ENCODE measurements at places on chromosomes 1 and 21.
A peak's percentile ranks its signal among the peaks of the same experiment; 100 is the strongest.

GRCh38 chr1:202516434-202516877 is 168.0 kb downstream of the PPP1R12B start:
- no peak for DNase-seq

DNA sequence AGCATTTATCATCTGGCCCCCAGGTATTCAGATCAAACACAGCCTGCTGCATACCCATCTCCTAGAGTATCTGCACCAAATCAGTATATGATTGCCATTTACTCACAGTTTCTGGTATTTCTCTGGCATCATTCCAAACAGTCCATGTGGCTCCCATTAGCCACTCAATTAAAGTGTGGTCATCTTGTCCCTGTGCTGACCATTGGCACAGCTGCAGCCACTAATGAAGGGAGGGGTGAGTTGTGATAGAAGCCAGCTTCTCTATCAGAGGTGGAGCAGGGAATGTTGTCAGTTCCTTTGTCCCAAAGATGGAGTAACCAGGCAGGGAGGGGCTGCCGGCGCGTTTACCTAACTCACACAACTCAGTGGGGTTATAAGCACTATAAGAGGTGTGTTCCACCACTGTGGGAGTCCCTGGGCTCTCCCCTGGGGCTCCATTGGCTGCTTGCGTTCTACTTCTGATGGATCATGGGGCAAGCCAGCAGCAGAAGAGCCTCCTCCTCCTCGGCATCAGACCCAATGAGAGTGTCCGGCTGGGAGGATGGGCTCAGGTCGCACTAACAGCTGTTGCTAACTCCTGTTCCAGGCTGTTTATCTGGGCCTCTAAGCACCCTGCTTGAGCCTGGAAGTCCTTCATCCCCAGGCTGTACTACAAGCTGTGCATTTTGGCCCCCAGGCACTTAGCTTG is 108.6 kb downstream of the GDAP2 start:
- no peak for DNase-seq

DNA sequence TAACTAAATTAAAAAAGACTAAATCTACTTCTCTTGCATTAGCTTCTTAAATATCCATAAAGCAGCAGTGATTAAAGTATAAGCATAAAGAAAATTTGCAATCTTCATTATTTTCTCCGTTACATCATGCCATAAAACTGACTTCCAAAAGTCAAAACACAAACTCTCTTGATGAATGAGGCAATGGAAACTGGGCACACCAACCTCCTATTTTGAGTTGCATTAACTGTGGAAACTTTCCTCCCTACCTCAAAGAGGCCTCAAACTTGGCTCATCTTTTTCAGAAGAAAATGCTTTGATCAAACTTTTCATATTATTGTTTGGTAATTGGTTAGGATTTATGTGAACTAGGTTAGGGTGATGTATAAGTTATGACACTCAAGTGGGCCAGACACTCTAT is 4.1 kb upstream of the BTG3 start:
- DNase-seq, result no peak

DNA sequence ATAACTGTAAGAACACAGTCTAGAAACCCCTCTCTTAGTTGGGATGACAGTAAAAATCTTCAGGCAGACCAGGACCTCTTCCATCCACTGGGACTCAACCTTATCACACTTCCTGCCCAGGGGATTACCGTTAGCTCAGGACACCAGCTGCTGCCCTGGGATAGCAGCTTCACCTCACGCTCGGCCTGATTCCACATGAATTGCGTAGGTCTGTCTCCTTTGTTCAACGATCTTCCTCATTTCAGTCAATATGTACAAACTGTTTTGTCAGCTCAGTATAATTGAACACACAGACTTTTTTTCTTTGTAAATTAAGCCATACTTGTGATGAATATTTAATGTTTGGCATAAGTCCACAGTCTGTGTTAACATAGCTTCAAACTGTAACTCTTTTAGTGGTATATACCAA is 290.4 kb downstream of the GRIK1 start:
- no peak for DNase-seq

DNA sequence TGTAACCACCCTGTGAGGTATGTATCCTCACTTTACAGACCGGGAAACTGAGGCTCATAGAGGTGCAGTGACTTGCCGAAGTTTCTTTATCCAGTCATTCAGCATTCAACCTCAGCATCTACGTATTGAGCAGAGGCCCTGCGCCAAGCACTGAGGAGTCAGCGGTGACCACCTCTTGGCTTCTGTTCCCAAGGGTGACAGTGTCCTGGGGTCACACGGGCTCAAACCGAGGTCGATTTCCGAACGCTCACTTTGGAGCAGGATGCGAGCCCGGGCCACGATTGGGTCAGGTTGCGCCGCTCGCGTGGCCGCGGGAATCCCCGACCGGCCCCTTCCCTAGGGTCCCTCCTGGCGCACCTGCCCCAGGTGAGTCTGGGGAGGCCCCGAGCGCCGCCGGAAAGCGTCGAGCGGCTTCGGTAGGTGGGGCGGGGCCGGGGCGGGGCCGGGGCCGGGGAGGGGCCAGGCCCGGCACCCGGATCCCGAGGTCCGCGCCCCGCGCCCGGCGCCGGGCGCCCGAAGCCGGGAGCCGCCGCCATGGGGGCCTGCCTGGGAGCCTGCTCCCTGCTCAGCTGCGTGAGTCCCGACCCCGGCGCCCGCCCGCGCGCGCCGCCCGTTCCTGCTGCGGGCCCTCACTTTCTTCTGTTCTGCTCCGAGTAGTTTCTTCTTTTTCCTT is at the start of gene SERINC2:
TSS of gene SERINC2 (plus strand) at position 482 of the 673 bp plus-strand sequence. CDS start at position 535, 53 bp downstream.
- DNase-seq, result no peak

DNA sequence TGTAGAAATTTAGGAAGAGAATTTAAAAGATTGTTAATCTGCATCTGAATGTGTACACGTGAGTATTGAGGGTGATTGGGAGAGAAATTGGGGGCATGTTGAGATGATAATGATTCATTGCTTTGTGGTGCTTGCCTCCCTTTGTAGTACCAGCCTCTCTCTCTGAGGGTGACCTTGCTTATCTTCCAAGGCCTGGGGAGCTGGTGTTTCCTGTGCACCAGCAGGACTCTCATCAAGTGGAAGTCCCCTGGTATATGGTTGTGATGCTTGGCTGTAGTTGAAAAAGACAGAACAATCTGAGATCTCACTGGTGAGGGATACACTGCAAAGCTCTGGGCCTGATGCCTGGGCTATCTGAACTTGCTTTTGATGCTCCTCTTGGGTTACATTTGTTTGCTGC is 4.0 kb downstream of the TCHHL1 start:
- no peak for DNase-seq

GRCh38 chr1:201888282-201889089 is at the start of gene SHISA4:
Gene SHISA4, plus strand, starts transcription at chr1:201888898. Its CDS starts 97 bp downstream, at chr1:201888995.
- DNase-seq, result peak; percentile 25

- no peak for DNase-seq
These were observed 3.5 kb downstream of the PDE9A start for GRCh38 chr21:42656872-42657271.

GRCh38 chr1:85940656-85941306 is 215.8 kb downstream of the COL24A1 start:
- DNase-seq, result no peak

DNA sequence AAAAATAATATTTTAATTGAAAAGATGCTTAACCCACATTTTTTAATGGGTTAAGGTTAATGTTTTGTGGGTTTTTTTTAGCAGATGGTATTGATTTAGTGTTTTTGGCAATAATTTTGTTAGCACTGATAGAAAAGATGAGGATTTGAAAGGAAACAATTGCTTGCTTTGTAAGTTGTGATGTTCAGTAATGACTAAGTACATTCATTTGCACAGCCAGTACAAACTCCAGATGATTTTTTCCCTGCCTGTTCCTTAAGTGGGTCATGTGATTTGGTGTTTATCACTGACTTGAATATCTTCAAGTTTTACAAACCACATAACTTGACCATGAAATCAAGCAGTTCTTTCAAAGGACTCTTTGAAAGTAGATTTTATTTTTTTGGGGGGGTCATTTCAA is 15.0 kb downstream of the DISP1 start:
- no peak for DNase-seq

- no peak for DNase-seq
These were observed 18.6 kb downstream of the EBNA1BP2 start for GRCh38 chr1:43153443-43153842.

- DNase-seq, result no peak
These were observed 211.0 kb downstream of the ZP4 start for GRCh38 chr1:237679687-237680086.

GRCh38 chr1:106793651-106794050 is 262.8 kb upstream of the PRMT6 start:
- DNase-seq, result no peak

DNA sequence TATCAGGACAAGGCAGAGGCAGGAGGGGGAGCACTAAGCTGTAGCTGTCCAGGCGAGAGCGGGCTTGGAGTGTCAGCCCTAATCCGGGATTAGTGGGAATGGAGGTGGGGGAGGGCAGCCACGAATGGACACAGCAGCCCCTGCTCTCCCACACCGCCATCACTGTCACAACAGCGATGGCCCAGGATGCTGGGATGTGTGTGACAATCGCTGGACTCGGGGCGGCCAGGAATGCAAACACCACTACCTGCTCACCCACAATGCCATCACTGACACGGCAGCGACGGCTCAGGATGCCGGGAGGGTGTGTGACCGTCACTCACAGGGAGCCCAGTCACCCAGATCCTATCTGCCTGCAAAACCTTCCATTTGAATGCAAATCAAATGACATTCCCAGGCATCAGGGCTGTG is 2.9 kb downstream of the C2CD2 start:
- no peak for DNase-seq

DNA sequence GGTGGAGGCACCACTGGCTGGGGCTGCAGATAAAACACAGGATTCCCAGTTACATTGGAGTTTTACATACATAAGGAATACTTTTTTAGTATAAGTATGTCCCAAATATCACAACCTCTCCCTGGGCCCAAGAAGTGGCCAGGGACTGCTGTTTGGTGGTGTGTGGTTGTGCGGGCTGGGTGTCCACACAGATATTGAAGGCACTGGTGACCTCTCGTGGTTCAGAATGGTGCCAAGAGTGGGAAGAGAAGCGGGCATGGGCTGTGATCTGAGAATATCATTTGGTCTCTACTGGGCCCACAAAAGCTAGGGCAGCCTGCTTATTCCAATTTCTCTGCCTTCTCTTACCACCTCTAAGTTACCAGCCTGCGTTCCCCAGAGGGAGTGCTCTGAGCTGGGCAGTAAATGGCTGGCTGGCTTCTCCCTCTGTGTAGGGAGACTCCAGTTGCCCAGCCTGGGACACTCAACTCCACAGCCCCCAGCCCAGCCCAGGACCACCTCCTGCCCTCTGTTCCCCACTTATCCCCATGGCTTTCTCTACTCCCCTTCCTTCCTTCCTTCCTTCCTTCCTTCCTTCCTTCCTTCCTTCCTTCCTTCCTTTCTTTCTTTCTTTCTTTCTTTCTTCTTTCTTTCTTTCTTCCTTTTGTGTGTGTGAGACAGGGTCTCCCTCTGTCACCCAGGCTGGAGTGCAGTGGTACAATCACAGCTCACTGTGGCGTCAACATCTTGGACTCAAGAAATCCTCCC is 42.8 kb upstream of the RD3 start:
- no peak for DNase-seq

DNA sequence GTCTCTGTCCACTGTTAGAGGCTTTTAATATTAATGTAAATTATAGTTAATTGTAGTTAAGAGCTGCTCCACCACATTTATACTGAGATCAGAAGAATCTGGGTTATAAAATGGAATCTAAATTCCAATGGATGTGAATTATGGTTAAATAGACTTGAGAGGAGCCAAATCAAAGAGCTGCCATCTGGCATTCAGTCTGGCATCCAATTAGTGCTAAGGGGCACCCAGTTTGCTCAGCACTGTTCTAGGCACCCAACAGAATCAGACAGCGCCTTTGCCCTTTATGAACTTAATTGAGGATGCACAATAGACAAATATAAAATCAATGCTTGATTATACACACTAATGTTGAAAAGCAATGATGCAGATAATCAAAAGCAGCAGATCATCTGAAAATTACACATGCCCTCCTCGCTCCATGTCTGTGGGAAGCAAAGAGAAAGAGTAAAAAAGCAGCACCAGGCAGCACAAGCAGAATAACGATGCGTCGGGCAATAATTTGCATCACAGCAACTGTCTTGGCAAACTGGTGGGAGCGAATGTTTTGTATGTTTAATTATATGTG is 310.1 kb downstream of the BRINP2 start:
- no peak for DNase-seq

DNA sequence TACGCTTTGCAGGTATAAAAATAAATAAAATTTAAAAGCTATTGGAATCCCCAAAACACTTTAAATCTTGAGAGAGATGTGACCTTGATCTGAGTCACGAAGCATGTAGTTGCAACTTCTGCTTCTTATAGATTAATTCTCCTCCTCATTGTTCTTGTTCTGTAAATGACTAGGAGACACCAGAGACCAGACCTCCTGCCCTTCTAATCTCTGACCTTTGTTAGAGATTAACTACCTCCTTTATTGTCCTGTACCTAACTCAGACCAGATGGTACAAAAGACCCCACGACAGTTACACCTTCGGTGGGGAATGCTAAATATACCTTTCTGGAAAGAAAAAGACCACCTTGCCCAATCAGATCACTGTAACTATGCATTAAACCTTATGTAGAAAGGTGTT is 76.9 kb upstream of the NEK2 start:
- DNase-seq, result no peak

GRCh38 chr21:41133874-41134522 is 34.0 kb upstream of the BACE2 start:
- DNase-seq, result peak; percentile 14

DNA sequence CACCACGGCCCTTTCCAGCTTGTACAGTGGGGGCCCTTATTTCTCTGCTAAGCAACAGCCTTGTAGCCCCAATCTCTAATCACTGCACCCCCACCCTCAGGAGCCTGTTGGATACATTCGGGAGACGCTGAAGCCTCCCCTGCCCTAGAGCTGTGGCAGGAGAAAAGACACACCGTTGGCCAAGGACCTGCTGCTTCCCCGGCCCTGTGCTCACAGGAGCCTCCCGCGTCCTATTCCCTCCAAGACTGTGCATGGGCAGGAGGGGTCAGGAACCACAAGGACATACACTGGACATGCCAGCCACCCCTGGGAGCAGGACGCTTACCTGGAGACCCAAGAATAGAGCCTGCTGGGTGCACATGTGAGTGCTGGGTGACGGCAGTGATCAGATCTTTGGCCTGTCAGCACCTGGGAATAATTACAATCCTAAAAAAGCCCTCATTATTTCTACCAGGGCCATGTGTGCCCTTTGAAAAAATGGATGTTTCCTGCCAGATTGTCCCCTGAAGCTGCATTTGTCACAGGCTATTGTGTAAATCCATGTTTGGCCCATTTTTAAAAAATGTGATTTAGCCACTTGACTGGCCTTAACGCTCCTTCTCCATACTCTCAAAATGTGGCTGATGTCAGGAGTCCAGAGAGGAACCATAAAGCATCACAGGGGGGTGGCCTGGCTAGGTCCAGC is 590.6 kb downstream of the MATN1 start:
- DNase-seq, result no peak

GRCh38 chr1:70204600-70204999 is 779 bp downstream of the LRRC40 start:
- DNase-seq, result no peak

GRCh38 chr1:99680270-99680669 is 34.4 kb downstream of the PALMD start:
- no peak for DNase-seq

DNA sequence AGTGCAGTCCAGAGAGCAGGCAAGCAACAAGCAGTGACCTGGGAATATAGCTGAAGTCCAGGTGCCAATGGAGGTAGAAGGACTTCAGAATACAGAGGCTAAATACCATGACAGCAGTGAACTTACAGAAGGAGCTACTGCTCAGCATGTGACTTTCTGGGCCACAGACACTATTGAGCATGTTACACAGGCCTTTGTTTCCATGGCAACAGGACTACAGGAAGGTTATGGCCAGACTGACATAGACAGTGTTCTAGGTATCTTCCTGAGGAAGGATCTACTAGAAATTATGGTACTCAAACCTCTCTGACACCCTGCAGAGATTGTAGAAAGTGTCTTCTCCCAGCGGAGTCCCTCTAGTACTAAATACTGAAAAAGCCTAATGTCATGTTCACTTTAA is 11.0 kb downstream of the OR2M5 start:
- no peak for DNase-seq
